Activated CD4-positive, alpha-beta memory T cell treated with anti-CD3 and anti-CD28 coated beads for 36 hours (primary cell): ENCODE measurements at places on chromosomes 1 and 21.

GRCh38 chr1:177208920-177209319 lies 38.2 kb downstream of the BRINP2 start:
- no peak for DNase-seq

- DNase-seq, result no peak
Measured at GRCh38 chr1:240107058-240107684, 15.5 kb downstream of the FMN2 start.

DNA sequence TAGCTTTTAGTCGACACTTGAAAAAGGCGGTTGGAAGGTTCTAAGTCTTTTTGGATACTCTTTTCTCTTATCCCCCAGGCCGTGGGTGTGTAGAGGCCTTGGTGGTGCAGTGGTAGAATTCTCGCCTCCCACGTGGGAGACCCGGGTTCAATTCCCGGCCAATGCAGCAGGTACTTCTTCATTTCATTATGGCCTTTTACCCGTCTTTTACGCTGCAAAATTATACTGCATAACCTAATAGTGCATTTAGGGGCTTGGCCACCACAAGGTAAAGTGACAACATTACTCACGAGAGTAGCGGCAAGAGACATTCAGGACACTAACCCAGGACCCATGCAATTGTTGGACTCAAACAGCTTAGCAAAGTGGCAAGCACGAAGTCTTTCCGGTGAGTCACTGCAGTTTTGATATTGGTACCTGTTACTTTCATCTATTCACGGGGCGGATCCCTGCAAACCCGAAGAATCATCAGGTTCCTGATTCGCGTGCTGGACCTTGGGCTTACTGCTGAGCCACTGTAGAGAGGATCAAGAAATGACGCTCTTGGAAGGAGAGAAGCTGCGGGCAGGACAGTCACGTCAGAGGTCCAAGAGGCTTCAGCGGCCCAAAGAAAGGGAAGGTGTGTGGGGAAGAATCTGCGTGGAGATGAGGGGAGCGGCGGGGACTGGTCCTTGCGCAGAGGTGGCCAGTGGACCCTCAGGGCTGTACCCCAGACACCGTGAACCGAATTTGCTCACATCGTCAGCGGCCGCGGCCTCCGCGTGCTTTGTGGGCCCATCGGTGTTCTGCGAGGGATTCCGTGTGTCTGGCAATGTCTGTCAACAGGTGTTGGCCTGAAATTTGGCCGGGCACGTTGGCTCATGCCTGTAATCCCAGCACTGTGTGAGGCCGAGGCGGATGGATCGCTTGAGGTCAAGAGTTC lies 12.9 kb upstream of the RNU1-4 start:
- peak; percentile 88 for DNase-seq

DNA sequence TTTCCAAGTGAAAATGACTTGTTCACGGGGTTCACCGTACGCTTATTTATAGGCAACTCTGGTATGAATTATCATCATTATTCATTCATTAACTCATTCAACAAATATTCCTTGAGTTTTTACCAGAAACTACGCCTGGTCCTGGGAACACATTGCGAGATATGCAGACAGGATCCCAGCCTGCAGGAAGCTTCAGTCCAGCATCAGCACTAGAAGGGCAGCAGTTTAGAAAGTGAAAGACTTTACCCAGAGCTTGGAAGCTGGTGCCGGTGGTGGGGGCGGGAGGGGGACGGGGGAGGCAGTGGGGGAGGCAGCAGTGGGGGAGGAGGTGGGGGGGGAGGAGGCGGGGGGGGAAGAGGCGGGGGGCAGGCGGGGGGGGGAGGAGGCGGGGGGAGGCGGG lies 55.9 kb downstream of the SETD4 start:
- no peak for DNase-seq

GRCh38 chr1:19811206-19811851 lies 3.8 kb downstream of the RNF186 start:
- DNase-seq, result peak; percentile 77

DNA sequence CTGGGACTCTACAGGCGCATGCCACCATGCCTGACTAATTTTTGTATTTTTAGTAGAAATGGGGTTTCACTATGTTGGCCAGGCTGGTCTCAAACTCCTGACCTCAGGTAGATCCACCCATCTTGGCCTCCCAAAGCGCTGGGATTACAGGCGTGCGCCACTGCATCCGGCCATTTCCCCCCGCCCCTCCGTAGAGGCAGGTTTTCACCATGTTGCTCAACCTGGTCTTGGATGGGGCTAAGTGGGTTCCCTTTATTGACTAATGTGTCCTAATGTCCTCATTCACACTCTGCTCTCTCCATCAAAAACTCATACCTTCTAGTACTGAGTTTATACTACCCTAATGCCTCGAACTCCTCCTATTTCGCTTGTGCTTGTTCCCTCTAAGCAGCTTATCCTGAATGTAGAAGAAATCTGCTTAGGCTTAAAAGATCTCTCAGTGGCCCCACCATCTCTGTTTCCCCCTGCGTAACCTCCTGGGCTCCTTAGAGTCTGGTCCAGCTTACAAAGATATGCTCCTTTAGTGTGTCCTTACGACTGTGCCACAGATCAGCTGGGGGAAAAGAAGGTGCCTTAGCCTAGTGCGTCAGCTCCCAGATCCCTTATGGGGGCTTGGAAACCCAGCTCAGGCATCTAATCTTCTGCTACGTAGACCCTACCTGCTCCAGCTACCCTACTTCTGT lies 8.0 kb downstream of the GNAT2 start:
- no peak for DNase-seq

GRCh38 chr1:79235301-79236002 lies 228.9 kb upstream of the ADGRL4 start:
- no peak for DNase-seq

GRCh38 chr1:154608397-154609270 lies 648 bp upstream of the ADAR start:
- peak; percentile 59 for DNase-seq

DNA sequence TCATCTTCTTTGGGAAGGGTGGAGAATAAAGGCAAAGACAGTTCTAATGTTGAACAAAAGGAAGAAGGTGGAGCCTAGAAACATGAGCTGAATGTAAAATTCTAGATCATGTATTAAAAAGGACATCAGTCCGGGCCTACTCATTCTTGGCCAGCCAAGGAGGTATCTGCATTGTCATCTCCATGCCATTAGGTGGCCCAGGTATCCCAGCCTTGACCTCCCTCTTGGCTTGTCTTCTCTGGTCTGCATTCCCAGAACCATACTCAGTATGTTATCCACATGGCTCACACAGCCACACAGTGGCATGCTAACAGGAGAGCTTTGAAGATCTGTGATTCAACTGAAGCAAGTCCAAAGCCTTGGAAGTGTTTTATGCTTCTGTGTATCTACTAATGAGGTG lies 369.8 kb upstream of the KAZN start:
- DNase-seq, result no peak

DNA sequence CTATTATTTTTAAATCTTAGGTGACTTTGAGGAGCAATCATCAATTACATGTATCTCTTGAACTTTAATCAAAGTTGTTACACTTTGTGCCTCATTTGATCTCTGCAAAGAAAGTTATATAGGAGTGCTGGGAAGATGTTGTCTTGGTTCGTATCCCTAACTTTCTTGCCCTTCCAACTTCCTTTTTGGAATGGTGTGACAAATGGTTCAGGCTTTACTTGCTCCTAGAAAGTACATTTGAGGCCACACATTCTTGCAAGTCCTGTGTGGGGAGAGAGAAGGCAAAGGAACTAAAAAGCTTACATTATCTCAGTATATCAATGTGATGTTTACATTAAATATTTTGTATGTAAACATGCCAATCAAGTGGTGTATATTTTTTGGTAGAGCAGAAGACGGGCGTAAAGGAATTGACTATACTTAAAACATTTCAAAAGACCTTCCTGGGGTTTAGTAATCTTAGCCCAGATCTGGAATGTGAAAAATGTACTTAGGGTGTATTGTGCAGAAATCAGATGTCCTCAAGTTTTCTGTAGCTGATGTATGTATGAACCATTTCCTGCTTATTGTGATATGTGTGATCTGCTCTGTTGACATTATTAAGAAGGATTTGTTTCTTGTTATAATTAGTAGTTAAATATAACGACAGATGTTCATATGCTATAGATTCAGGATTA lies 59.2 kb downstream of the USP25 start:
- no peak for DNase-seq

GRCh38 chr1:34842952-34843371 lies 16.6 kb downstream of the SMIM12 start:
- no peak for DNase-seq

- DNase-seq, result no peak
Measured at GRCh38 chr1:166552706-166553105, 286.6 kb upstream of the POGK start.

DNA sequence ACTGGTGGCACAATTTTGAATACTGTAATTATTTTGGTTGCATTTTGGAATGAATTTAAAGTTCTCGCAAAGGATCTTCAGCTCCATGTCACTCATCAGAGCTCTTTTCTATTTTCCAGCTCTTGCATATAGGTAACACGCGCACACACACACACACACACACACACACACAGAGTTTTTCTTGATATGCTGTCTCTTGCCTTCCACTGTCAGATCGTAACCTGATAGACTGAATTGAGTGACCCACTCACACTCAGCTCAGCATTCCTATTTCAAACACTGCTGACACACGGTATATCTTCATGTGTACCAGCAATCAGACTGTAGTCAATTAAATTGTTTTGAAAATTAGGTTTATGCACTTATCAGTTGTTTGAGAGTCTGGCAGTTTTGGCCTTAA lies 214.1 kb downstream of the PBX1 start:
- no peak for DNase-seq

GRCh38 chr1:51302746-51303145 lies 27.6 kb downstream of the TTC39A start:
- DNase-seq, result no peak

DNA sequence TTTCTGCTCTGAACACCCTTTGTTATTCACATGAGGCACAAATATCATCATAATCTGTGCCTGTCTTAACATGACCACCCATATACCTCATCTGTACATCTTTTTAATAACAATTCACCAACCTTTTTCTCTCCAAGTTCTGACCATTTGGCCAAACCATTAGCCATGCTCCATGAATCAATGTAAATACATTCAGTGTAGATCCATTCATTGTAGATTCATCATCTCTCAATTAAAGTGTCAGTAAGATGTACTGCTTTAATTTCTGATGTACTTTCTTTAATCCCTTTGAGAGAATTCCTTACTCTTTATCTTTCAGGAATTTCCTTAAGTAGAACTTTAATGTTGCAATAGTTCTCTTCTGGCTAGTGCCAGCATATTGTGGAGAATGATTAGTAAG lies 126.2 kb upstream of the LRRC7 start:
- no peak for DNase-seq

DNA sequence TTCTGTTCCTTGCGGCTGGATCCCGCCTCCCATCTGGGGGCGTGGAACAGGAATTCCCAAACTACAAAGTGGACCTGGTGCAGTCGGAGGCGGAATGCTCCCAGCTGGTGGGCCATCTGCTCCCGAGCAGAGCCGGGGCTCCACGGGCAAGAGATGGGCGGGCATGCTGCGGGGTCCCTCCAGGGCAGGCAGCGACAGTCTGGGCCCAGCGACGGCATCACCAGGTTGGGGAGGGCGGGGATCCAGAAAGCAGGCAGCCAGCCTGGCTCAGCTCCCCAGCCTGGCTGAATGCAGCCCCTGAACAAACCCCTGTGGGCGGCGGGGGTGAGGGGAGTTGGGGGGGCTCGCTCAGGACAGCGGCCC lies 3.6 kb downstream of the MEGF6 start:
- DNase-seq, result no peak

- DNase-seq, result peak; percentile 27
Measured at GRCh38 chr1:1348420-1349255, 580 bp downstream of the DVL1 start.

GRCh38 chr1:241926141-241926540 lies 31.4 kb upstream of the BECN2 start:
- no peak for DNase-seq

GRCh38 chr1:216559359-216559758 lies 136.1 kb upstream of the USH2A start:
- no peak for DNase-seq

- no peak for DNase-seq
Measured at GRCh38 chr1:13735168-13735930, 35.4 kb downstream of the PRDM2 start.

- DNase-seq, result no peak
Measured at GRCh38 chr1:210366767-210367166, 38.1 kb downstream of the HHAT start.

DNA sequence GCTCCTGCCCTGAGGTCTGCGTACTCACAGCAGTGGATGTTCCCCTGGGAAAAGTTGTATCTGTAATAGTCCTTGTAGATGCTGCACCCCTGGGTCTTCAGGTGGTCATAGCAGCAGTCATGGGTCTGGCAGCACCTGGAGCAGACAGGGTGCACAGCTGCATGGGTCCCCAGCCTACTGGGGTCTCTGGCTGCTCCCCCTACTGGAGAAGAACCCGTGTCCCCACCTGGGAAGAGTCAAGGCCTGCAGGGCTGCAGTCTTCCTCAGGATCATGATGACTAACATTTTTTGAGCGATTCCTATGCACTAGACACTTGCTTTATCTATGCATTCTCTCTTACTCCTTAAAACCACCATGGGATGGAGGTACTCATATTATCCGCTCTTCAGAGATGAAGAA lies 3.9 kb downstream of the PLA2G2D start:
- no peak for DNase-seq

DNA sequence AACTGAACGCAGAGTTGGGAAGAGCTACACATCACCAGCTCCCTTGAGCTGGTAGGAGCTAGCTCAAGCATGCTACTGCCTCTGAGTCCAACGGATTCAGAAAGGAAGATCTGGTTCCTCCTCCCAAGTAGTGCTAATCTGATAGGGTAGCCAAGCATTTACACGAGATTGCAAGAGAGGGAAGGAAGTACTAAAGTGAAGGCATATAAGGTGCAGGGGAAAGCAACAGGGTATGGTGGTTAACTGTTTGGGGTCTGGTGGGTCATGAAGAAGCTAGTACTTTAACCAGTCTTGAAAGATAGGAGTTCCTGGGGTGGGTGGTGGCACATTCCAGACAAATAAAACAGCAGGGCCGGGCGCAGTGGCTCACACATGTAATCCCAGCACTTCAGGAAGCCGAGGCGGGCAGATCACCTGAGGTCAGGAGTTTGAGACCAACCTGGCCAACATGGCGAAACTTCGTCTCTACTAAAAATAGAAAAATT lies 20.2 kb upstream of the ZNF436 start:
- DNase-seq, result no peak
